ENCODE measurements at places on chromosomes 6 and 20. TPM values are rescaled to one million over a fixed set of nuclear protein-coding genes. Genes with fewer than 3 reads are reported as not detected.

- DNase-seq, result no peak
- H3K4me3 ChIP-seq, result no peak overlapping the region
- H3K27me3 ChIP-seq, result no peaks in the 10 kb centered on the region
- H3K4me1 ChIP-seq, result peaks cover 6% of the 10 kb centered on the region
- H3K36me3 ChIP-seq, result no peaks in the 10 kb centered on the region
- H3K27ac ChIP-seq, result no peak overlapping the region
Measured at GRCh38 chr6:47276377-47276776, 33.3 kb downstream of the TNFRSF21 start.

Gene POU3F2
- total RNA-seq, result not detected

DNA sequence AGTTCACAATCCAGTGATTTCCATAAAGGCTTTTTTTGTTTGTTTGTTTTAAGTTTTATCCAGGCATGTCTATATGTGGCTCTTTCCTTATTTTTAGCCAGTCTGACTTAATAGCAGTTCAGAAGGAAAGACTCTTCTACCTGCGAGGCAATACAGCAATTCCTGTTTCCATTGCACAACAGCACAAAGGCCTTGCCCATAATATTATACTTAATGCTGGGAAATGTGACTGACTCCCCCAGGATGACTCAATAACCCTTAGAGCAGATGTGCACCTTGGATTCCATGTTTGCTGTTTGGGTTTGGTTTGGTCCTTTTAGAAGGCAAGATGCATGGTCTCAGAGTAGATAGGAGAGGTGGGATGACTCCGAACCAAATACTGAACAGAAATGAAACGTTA lies 184.1 kb downstream of the MTFR2 start:
- no peak overlapping the region for H3K4me3 ChIP-seq
- no peak overlapping the region for H3K27ac ChIP-seq
- no peak for DNase-seq
- H3K27me3 ChIP-seq, result no peaks in the 10 kb centered on the region

Gene MUC21
- not detected for total RNA-seq

Gene DEFB132
- total RNA-seq, result 0.10 TPM

DNA sequence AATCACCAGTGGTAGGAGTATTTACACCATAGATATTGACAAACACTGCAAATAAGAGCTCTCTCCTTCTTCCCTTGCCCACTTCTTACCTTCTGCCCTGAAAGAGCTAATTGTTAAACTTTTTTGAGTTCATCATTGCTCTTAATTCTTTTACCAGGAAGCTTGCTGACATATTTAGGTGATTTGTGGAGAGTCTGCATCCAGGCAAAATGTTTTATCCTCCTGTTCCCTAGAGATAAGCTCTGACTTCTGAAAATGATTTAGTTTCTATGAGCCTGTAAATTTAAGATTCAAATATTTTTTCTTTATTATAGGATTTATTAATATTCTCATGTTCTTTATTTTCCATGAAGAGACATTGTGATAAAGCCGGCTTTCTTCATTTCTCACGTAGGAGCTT lies 81.5 kb downstream of the ADGRB3 start:
- H3K4me1 ChIP-seq, result no peaks in the 10 kb centered on the region
- no peak overlapping the region for H3K4me3 ChIP-seq
- H3K27ac ChIP-seq, result no peak overlapping the region
- DNase-seq, result no peak

DNA sequence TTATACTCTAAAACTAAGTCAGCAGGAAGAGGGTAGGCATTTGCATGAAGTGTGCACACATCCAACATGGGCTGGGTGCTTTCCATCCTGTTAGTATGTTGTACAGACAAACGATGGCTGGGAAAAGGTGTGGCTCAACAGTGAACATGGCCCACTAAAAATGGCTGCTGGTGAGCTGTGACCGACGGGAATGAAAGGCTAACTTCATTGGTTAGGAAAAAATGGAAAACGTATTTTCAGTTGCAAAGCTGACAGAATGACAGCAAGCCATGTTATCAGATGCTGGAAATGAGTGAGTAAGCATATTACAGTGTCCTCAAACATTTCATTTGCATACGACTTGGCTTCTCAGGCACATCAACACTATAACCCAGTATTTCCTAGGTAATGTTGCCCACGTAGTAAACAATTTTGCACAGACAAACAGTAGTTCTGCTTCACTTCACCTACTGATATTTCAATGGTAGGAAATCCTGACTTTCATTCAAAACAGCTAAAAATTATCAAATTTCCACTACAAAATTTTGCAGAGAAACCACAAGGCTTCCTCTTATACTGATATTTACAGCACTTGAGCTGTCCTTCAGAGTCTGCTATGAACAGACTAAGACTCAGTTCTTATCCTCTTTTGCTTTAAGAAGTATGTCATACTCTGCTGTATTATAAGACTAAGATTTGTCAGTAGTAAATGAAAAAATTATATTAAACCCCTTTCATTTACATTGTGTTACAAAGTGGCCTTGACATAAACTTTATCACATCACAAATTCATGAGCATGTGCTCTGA lies 98.9 kb downstream of the IRF4 start:
- no peaks in the 10 kb centered on the region for H3K27me3 ChIP-seq
- no peak overlapping the region for H3K27ac ChIP-seq
- no peaks in the 10 kb centered on the region for H3K36me3 ChIP-seq
- H3K4me3 ChIP-seq, result no peak overlapping the region
- no peaks in the 10 kb centered on the region for H3K4me1 ChIP-seq

DNA sequence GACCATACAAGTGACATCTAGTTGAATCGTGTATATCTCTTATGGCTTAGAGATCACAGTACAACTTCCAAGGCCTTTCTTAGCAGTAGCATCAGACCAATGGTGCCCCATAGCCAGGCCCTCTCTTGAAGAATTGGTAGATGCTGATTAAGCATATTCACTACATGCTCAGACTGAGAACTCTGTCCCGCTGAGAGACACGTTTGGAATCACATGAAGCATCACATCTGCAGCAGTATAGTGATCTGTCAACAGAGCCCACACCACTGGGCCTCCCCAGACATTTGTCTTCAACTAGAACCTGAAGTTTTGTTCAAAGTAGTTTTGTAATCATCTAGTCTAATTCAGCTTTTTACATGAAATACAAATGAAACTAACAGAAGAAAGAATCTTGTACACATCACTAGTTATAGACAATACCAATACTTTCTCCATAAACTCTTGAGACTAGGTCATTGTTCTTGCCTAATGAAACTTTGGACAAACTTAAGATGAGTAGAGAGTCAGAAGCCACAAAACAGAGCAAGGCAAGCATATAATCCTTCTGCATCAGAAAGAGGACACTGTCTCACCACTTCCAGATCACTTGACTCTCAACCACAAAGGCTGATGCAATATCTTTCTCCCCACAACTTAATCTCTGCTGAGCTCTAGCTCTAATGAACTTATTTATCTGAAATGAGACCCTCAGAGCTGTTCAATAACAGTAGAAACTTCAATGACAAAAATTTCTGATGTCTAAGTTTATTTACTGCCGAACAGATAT lies 182.7 kb downstream of the TBX18 start:
- H3K27me3 ChIP-seq, result no peaks in the 10 kb centered on the region
- H3K36me3 ChIP-seq, result no peaks in the 10 kb centered on the region
- no peak for DNase-seq
- no peak overlapping the region for H3K4me3 ChIP-seq
- no peak overlapping the region for H3K27ac ChIP-seq
- H3K4me1 ChIP-seq, result no peaks in the 10 kb centered on the region

- no peaks in the 10 kb centered on the region for H3K27me3 ChIP-seq
- peaks cover 2% of the 10 kb centered on the region for H3K4me1 ChIP-seq
- no peak for DNase-seq
- no peaks in the 10 kb centered on the region for H3K36me3 ChIP-seq
- no peak overlapping the region for H3K4me3 ChIP-seq
Measured at GRCh38 chr6:168206186-168206585, 113.4 kb downstream of the DACT2 start.

DNA sequence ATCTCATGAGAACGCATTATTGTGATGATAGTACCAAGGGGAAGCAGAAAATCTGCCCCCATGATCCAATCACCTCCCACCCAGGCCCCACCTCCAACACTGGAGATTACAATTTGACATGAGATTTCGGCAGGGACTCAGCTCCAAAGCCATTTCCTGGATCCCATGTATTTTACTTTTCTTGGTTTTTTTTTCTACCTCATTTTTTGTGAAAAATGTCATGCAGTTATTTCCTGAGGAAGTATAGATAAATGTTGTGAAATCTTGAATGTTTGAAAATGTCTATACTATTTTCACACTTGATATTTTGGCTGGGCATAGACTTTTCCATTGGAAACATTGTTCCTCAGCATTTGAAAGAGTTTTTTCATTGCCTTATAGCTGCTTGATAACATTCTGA lies 9.1 kb upstream of the BRPF3 start:
- H3K4me1 ChIP-seq, result no peaks in the 10 kb centered on the region
- H3K36me3 ChIP-seq, result no peaks in the 10 kb centered on the region
- H3K27ac ChIP-seq, result no peak overlapping the region

Gene KCNK16
- not detected for total RNA-seq

DNA sequence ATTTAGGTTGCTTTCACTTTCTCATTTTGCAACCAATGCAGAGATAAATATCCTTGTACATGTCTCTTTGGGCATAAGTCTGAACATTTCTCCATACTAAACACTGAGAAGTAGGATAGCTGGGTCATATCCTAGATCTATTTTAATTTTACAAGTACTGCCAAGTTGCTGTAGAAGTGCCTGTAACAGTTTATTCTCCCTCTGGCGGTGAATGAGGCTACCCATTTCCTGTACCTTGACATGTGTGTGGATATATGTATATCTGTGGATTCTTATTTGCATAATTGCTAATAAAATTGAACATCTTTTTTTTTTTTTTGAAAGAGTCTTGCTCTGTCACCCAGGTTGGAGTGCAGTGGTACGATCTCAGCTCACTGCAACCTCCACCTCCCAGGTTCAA lies 48.0 kb upstream of the PNRC1 start:
- no peaks in the 10 kb centered on the region for H3K4me1 ChIP-seq
- no peak overlapping the region for H3K27ac ChIP-seq
- H3K27me3 ChIP-seq, result no peaks in the 10 kb centered on the region
- H3K36me3 ChIP-seq, result no peaks in the 10 kb centered on the region
- no peak overlapping the region for H3K4me3 ChIP-seq

All from Panc1 (cell line).